ENCODE measurements at places on chromosomes 16 and 17.

DNA sequence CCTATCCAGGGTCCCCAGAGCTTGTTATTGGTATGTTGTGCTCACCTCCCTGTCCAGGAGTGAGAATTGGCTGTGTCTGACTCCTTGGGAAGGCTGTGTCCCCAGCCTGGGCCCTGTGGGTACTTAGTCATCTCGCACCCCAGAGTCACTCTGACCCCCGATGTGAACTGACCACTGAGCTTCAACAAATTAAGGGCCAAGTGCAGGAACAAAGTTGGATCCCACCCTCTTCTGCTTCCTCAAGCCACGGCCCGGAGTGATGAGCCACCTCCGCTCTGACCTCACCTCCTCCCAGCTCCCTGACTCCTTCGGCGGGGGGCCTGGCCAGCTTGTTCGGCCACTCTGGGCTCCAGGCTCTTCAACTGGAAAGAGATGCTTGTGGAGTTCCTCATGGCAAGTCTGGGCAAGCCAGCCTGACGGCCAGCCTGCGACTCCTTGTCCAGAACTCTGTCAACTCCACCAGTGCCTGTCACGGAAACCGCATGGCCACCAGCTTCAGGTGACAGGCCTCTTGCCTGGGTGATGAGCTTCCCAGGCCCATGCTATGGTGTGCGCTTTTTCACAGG lies 22.3 kb upstream of the MPRIP start:
- no peak for DNase-seq

- DNase-seq, result no peak
Measured at GRCh38 chr17:50469671-50470305, 1.1 kb upstream of the CHAD start.

GRCh38 chr16:78399384-78399783 lies 299.9 kb downstream of the WWOX start:
- DNase-seq, result no peak

DNA sequence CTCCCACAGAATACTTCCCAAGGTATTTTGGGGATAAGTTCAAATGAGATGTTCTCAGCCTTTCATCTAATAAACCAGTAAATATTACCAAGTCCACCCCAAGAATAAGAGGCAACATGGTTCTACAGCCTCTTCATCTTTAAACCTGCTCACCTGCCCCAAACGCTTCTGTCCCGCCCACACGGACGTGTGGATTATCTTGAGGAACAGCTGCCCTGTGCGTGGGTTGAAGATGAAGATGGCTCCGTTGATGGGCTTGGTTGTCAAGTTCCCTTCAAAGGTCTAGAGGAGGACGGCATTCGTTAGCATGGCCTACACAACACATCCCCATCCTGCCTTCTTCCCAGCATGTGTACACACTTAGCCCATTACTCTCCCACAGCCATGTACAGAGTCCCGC lies 8.4 kb upstream of the RILP start:
- DNase-seq, result no peak

DNA sequence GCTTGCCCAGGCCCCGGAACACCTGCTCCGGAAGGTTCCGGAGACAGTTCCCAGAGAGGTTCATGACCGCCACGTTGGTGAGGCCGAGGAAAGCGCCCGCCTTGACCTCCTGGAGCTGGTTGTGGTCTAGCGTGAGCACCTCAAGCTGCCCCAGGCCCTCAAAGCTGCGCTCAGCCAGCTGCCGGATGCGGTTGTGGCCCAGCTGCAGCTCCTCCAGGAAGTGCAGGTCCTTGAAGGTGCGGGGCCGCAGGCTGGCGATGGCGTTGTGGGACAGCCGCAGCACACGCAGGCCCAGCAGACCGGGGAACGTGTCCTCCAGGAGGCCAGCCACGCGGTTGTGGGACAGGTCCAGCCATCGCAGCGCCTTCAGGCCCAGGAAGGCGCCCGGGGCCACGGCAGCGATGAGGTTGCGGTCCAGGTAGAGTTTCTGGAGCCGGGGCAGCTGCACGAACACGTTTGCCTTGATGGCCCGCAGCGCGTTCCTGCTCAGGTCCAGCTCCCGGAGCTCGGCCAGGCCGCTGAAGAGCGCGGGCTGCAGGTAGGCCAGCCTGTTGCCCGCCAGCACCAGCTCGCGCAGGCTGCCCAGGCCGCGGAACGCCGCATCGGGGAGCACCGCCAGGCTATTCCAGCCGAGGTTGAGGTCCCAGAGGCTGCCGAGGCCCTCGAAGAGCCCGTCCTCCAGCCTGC lies 2.1 kb downstream of the IGFALS start:
- DNase-seq, result no peak

DNA sequence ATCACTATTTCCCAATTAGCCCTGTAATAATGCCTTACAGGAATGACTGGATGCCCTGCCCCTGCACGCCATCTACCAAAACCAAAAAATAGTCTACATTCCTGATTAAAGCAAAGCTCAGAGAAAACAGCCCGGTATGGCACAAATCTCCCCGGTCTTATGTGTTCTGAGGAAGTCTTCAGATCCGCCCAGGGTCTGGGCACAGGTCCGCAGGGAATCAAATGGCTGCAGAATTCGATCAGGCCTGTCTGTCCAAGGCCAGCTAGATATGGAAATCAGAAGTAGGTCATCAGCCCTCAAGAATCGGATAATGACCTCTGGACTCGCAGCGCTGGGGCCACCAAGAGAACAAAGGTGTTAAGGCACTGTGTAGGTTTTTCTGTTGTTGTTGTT lies 171.0 kb downstream of the ZFHX3 start:
- no peak for DNase-seq

DNA sequence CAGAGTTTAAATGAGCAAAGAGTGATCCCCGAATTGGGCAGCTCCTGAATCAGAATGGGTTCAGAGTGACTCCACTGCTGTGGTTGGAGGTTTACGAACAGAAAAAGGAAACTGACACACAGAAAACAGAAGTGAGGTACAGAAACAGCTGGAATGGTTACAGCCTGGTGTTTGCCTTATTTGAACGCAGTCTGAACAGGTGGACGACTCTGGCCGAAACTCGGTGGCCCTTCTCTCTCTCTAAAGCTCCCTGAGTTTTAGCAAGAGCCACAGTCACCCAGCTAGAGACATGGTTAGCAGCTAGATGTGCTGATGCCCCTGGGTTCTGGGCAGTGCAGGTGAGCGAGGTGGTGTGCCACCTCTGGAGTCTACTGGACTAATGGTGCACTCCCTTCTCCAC lies 54.2 kb upstream of the ATP2A3 start:
- no peak for DNase-seq

DNA sequence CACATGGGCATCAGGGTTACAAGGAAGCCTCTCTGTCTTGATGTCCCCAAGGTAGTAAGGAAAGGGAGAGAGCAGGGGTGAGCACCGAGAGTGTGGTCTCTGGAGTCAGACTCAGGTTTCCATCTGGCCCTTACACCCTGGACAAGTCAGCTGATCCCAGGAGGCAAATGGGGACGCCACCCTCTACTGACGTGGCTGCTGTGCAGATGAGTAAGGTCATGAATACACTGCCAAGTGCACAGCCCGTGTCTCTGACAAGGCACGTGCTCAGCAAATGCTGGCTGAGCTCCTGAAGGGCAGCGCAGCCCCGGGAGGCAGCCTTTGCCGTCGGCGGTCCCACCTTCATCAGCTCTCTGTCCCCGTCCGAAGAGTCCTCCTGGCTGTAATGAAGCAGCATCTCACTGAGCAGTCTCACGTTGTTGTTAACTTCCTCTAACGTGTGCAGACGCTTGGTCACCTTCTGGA lies 19.4 kb downstream of the GGA3 start:
- DNase-seq, result no peak

DNA sequence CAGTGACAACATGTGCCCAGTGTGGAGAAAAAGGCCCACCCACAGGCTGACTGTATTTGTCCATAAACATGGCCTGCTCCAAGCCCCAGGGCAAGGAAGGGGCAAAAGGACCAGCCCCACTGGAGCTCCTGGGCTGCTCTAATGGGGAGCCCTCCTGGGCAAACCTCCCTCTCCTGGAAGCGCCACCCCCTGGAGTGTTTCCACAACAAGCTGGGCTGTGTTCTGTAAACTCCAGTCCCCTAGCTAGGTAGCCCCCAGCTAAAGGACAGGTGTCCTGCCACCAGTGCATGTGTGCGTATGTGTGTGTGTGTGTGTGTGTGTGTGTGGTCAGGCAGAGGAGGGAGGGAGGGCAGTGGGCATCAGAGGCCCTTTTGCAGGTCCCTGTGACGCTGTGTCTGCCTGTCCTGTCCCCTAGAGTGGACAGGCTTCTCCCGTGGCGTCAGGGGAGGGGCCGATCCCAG lies 11.3 kb upstream of the STAC2 start:
- peak; percentile 90 for DNase-seq

GRCh38 chr16:11390573-11391495 lies 45.6 kb downstream of the RMI2 start:
- peak; percentile 76 for DNase-seq

DNA sequence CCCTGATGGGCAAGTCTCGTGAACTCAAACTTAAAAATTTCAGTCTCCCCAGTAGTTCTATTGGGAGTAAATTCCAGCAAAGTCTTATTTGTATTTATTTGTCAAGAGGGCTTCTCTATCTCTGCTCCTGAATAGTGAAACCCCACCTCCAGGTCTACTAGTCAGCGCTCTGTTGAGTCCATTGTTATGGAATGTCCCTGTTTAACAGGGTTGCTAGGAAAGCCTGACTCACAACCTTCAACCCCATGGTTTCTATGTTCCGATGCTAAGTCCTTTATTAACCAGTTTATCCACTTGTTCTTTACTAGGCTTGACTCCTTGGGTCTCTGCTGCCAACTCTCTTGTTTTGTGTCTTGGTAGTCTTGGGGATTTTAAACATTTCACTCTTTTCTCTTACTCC lies 250.7 kb upstream of the MYOCD start:
- no peak for DNase-seq

- DNase-seq, result no peak
Measured at GRCh38 chr17:71735893-71736292, 384.9 kb upstream of the SOX9 start.

- no peak for DNase-seq
Measured at GRCh38 chr16:12985516-12985915, 84.1 kb downstream of the SHISA9 start.

GRCh38 chr17:66904760-66905624 lies 59.5 kb upstream of the CACNG4 start:
- DNase-seq, result peak; percentile 96

GRCh38 chr17:77425791-77426641 lies 285.2 kb downstream of the SEC14L1 start:
- no peak for DNase-seq

GRCh38 chr16:57637965-57638364 lies 9.5 kb downstream of the ADGRG1 start:
- DNase-seq, result no peak

DNA sequence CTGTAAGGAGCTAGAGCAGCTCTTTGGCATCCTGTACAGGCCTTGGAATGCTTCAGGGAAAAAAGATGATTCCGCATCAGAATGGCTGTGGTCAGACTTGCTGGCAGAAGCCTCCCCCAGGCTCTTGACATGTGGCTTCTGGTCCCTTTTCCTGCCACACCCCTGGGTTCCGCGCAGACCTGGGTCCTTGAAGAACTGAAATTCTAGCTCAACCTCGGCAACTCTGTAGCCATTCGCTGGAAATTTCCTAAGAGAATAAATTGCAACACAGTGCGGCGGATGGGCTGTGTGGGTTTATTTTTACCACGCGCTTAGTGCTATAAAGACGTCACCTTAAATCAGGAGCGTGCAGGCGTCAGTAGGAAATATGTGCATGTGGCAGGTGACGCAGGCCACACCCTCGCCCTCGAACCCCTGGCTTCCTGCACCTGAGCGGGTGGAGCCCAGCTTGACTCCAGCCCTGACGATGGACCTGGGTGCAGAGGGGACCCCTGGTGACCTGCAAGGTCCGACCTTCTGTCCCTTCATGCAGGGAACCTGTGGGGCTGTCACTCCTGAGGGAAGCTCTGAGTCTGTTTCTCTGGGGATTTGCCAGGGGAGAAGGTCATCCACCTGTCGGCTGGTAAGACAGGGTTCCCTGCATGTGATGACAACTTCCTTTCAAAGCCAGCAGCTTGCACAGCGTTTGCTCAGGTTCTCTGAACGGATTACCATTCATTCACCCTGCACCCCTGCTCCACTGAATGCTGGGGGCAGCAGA lies 46.3 kb downstream of the METRNL start:
- DNase-seq, result no peak

GRCh38 chr16:10787304-10787703 lies 31.3 kb downstream of the TVP23A start:
- DNase-seq, result peak; percentile 16

DNA sequence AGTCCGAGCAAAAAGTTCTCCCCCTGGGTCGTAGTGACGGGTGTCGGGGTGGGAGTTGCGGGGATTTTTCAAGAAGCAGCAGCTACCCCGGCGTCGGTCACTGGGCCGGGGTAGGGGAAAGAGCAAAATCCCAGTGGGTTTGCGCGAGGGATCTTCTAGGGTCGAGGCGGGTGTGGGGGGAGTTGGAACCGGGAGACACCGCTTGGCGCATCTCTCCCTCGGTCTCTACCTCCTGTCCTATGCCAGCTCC lies 2.3 kb upstream of the UBTF start:
- no peak for DNase-seq

GRCh38 chr16:82016263-82016662 lies 5.0 kb upstream of the SDR42E1 start:
- peak; percentile 8 for DNase-seq

GRCh38 chr17:46842835-46843234 lies 8.5 kb upstream of the WNT9B start:
- DNase-seq, result no peak

DNA sequence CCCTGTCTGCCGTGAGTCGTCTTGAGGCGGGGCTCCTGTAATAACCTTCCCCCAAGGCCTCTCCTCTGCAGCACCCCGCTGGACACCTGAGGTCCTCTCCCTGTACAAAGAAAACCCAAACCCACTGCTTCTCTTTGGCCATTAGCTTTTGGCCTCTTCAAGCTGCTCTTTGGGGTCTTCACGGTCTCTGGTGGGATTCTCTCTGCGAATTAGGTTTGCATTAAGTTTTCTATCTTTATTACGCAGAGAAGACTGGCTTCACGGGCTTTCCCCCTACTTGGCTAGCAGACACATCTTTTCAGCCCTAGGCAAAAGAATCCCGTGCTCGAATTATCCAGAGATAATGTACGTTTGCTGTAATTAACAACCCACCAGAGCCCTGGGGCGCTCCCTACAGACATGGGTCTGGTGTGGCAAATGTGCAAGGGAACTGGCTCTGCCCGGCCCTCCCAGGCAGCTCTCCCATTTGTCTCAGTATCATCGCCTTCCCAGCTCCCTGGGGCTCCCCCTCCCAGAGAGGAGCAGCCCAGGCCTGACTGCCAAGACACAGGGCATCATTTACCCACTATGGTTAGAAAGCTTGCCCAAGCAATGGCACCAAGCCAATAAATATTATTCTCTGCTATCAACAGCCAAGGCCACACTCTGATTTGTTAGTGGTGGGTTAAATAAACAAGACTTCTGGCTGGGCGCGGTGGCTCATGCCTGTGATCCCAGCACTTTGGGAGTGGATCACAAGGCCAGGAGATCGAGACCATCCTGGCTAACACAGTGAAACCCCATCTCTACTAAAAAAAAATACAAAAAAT lies 24.7 kb upstream of the KLHDC4 start:
- peak; percentile 94 for DNase-seq

DNA sequence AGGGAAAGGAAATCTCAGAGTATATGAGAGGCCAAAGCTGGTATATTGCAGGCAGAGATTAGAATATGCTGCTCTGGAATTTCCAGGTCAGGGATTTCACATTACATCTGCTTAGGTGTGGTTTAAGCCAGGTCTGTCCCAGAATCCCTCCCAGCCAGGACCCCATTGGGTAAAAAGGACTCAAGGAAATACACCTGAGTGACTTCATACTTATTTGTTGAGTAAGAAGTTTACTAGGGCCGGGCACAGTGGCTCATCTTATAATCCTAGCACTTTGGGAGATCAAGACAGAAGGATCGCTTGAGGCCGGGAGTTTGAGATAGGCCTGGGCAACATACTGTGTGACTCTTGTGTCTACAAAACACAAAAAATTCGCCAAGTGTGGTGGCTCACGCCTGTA lies 7.2 kb downstream of the PIPOX start:
- DNase-seq, result no peak

- DNase-seq, result no peak
Measured at GRCh38 chr17:77577491-77577890, 381.0 kb upstream of the TNRC6C start.
